NCI-H1417 treated with DMSO at 0.1 percent for 48 hours (cell line): ENCODE measurements at places on chromosomes 16 and 17.

- no peak for DNase-seq
Measured at GRCh38 chr17:16107165-16107770, 107.6 kb downstream of the TTC19 start.

- no peak for DNase-seq
Measured at GRCh38 chr17:33551911-33552310, 258.8 kb upstream of the ASIC2 start.

DNA sequence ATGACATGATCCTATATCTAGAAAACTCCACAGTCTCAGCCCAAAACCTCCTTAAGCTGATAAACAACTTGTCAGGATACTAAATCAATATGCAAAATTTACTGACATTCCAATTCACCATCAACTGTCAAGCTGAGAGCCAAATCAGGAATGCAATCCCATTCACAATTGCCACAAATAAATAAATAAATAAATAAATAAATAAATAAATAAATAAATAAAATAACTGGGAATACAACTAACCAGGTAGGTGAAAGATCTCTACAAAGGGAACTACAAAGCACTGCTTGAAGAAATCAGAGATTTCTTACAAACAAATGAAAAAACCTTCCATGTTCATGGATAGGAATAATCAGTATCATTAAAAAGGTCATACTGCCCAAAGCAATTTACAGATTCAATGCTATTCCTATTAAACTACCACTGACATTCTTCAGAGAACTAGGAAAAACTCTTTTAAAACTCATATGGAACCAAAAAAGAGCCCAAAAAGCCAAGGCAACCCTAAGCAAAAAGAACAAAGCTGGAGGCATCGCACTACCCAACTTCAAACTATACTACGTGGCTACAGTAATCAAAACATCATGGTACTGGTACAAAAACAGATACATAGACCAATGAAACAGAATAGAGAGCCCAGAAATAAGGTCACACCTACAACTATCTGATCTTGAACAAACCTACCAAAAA is 37.7 kb downstream of the BRIP1 start:
- no peak for DNase-seq

DNA sequence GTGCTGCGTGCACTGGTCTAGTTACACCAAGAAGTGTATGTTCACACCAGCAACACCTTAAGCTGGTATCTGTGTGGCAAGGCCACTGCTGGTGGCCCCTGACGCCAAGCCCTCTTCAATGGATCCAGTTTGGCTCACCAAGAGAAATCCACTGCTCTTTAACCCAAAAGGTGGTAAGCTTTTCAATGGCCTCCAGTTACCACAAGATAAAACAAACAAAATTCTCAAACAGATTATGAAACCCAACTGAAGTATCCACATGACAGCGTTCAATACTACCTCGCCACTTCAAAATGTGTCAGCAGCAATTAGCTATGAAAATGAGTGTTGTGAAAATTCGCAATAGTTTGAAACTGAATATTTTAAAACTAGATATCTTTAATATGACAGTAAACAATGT is 96.5 kb upstream of the AKTIP start:
- DNase-seq: no peak

DNA sequence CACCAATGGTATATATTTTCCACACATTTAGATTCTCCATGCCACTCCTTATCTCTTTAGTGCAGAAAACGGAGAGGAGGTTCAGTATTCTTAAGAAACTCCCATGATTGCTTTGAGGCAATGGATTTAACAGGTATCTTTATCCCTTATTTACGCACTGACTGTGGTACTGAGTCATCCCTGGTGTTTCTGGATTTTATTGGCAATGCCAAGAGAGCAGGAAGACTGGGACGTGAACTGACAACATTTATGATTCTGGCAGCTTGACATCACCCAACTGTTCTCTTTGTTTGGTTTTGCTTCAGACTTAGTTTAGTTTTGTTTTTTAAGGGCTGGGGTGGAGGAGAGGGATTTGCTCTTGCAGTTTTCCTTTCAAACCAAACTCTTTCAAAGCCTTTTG is 131.4 kb downstream of the WWOX start:
- DNase-seq: no peak

DNA sequence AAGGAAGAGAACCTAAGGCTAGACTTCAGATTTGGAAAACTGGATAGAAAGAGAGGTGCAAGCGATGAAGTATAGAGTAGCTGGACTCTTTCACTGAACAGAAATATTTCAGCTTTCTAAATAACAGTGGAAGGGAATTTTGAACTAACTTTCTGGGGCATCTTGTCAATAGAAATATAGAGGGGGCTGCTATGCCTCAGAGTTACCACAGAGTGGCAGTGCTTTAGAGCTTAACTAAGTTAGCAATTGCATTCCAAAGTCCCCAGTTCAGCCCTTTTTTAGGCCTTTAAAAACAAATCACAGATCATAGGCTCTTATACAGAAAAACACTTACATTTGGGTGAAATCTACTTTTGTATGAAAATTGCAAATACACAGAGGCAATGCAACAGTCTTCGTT is 154.2 kb upstream of the CDH8 start:
- no peak for DNase-seq

- DNase-seq: no peak
Measured at GRCh38 chr16:86306011-86306644, 204.2 kb upstream of the FOXF1 start.
